ENCODE measurements at places on chromosomes 16 and 17. TPM values are rescaled to one million over a fixed set of nuclear protein-coding genes. Genes with fewer than 3 reads are reported as not detected.

SULT1A2 gene
- total RNA-seq = not detected

- peak; percentile 98 for DNase-seq
Measured at GRCh38 chr16:4944333-4945281, 7.7 kb upstream of the PPL start.

DNA sequence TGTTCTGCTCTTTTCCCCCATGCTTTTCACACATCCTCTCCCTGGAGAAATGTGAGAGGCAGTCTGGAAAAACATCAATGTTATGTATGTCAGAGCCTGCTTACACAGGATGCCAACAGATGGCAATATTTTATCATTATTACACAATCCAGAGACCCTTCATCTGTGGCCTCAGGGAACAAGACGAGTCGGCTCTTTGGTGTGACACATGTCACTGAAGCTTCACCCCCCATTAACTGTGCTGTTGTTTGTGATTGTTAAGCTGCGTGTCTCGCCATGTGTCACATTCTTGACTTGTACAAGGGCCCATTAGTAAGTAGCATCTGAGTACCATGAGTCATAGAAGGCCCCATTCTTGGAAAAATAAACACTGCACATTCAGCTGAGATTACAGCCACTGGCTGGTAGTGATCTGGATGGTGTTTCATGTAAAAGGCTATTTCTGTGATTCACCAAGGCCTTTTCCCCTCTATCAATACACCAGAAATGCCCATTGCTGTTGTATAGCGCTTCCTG is 682.1 kb upstream of the SOX9 start:
- DNase-seq = peak; percentile 1

CCL4 gene
- total RNA-seq = not detected

DNA sequence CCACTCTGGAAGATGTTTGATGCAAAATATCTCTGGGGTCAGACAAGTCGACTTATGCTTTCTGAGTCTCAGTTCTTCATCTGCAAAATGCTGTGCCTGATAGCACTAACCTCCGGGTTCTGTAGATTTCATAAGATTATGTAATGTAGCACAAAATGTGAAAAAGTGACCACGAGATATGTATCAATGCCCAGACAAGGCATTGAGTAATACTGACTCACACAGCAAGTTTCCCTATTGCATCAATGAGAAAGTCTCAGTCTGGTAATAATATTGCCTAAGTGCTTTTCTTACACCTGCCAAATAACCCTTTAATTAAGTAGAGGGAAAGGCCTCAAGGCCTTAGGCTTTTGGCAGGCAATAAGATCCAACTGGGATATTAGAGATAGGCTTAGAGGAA is 41.4 kb upstream of the MMP2 start:
- no peak for DNase-seq

- DNase-seq = no peak
Measured at GRCh38 chr17:2418572-2418971, 17.7 kb upstream of the MNT start.

PIRT gene
- not detected for total RNA-seq

DNA sequence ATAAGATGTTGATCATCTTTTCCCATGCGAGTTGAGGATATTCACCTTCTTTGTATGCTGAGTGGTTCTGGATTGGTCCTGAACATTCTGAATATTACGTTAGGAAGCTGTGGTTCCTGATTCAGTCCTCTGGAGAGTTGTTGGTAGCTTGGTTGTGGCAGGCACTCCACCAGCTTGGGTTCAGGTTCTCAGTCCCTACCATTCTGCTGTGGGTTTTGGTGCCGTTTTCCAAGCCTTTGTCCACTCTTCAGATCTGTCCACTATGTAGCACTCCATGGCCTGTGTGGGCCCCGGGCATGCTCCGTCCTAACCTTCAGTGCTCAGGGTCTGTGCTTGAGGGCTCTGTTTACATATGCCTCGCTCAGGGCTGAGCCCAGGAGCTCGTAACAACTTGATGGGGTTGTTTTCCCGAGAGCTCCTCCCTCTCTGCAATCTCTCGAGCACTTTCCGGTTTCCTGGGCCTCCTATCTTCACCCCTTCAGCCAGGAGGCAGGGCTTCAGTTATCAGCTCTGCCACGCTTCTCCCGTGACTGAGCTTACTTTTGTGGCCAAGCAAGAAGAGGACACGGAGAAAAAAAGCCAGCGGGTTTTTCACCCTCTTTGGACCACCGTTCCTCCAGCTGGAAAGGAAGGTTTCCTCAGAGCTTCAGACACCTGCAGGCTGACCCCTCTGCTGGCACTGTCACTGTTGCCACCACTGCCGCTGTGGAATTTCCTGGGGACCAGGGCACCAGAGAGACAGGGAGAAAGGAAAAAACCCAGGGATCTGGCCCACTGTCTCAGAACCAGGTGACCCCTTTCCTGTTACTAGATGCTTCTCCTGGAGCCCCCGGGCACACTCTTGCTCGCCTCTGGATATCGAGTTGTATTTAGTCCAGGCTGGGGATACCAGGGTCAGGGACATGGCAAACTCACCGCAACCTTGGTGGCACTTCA is 19.6 kb downstream of the KIAA0513 start:
- DNase-seq = no peak

DNA sequence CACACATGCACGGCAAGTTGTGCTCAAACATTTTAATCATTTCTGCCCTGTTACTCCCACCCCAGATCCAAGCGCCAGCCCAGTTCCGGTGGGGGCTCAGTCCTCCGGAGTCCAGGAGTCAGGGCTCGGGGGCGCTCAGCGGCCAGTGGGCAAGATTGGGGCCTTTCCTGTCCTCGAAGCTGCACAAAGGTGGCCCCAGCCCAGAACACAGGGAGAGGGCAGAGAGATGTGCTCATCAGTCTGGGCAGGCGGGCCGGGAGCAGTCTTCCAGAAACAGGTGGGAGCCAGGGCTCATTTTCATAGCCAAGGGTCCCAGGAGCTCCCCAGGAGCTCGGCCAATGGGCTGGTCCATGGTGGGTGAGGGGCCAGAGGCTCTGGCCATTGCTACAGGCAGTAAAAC is 4.1 kb downstream of the PRSS8 start:
- DNase-seq = no peak

DNA sequence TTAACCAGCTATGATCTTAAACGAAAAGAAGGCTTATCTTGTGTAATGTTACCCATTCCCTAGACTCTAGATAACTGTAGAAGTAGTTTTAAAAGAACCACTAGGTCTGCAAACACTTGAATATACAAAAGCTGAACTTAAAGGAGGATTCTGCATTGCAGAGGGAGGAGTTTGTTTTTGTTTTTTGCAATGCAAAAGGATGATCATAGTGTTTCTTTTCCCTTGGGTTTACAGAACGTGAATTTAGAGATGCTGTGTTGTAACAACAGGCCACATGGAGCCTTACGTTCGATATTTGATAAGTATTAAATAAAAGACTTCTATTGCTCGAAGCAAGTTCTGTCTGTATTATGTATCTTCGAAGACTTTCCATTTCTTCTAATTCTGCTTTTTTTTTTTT is 77.6 kb downstream of the CHD9 start:
- DNase-seq = no peak

TIGD7 gene
- 3.3 TPM for total RNA-seq

- peak; percentile 87 for DNase-seq
Measured at GRCh38 chr17:1000597-1001461, 3.9 kb downstream of the TIMM22 start.

FA2H gene
- not detected for total RNA-seq

DNA sequence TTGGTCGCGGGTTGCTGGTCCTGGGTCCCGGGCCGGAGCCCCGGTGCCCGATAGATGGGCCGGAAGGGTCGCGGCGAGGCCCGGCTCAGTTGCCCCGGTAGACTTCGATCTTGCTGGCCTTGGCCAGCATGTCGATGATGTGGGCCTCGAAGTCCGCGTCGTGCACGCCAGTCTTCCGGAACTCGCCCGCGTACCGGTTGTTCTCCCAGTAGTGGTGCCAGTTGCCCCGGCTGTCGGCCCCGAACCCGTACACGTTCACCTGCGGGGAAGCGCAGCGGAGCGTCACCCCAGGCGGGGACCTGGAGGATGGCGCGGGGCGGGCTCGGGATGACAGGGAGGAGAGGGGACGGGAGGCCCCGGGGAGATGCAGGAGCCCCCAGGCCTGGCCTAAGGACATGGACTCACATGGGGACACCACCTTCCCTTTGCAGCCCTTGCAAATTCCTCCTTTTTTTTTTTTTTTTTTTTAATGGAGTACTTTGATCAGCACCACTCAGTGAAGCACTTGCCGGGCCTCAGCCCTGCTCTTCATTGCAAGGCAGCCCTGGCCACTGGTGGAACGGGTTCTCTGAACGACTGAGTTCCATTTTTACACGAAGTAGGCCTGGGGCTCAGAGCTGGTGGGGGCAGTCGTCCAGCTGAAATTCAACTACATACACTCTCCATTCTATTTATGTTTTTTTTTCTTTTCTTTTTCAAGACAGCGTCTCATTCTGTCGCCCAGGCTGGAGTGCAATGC is 35.1 kb downstream of the DDX19A start:
- no peak for DNase-seq

DNA sequence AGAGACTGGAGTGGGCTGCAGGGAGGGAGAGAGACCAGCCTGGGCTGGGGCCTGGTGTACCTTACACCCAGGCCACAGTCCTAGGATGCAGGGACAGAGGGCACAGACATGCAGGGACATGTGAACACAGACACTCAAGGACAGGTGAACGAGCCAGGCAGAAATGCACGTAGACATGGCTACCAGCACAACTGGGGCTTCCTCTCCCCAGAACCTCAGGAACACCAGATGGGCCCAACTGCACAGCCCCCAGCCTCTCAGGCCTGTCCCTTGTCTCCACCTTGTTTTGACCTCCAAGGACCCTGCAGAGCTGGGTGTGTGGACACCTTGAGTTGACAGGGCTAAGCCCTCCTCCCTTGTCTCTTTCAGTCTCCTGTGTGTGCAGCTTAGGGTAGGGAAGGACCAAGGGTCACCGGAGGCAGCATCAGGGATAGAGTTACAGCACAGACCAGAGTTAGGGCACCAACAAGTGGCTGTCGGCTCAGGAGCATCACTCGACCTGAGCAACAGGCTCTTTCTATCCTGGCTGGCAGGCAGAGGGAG is 9.2 kb downstream of the SEZ6 start:
- DNase-seq = no peak

- DNase-seq = no peak
Measured at GRCh38 chr17:72466606-72467005, 345.8 kb downstream of the SOX9 start.

DNA sequence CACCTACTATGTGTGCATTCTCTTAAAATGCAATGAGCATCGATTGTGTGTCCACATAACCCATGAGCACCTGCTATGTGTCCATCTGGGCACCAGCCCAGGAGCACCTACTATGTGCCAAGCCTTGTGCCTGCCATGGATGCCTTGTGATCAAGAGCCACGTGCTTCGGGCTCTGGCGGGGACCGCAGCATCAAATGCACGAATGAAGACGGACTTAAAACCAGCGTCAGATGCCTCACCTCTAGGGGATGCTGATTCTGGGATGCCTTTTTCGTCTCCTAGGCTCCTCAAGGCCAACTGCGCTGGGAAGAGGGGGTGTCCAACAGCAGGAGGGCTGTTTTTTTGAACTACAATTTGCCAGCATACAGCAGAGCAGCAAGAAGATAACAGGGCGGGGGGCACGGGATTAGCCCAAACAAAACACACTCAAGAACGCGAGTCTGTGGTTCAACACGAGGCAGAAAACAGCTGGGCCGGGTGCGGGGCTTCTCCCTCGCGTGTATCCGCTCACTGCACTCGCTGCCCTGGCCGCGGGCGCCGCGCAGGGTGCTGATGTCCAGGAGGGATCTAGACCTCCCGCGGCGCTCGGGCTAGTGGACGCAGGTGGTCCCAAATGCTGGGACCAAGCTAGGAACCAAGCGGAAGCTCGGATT is 1.2 kb upstream of the GLIS2 start:
- peak; percentile 36 for DNase-seq

GRCh38 chr17:31654936-31655335 is 204.1 kb downstream of the COPRS start:
- no peak for DNase-seq

DNA sequence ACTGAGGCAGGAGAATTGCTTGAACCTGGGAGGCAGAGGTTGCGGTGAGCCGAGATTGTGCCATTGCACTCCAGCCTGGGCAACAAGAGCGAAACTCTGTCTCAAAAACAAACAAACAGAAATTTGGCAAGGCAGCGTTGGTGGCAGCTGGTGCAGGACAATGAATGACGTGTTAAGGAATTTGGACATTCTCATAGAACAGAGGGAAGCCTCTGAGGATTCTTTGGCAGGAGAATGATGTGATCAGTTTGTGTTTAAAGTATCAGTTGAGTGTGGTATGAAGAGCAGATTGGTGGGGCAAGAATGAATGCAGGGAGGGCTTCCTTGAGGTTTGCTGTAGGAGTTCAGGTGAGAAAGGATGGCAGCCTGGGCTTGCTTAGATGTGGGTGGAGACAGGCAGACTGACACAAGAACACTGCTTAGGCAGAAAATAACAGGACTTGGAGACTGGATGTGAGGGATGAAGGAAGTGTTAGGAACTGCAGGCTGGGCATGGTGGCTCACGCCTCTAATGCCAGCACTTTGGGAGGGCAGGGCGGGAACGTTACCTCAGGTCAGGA is 4.8 kb downstream of the CYB5D2 start:
- DNase-seq = no peak

GRCh38 chr17:58693208-58693607 is 806 bp downstream of the RAD51C start:
- DNase-seq = no peak

GRCh38 chr17:31198026-31198425 is 99.0 kb downstream of the OMG start:
- DNase-seq = no peak

OSGIN1 gene
- 8.6 TPM for total RNA-seq

DNA sequence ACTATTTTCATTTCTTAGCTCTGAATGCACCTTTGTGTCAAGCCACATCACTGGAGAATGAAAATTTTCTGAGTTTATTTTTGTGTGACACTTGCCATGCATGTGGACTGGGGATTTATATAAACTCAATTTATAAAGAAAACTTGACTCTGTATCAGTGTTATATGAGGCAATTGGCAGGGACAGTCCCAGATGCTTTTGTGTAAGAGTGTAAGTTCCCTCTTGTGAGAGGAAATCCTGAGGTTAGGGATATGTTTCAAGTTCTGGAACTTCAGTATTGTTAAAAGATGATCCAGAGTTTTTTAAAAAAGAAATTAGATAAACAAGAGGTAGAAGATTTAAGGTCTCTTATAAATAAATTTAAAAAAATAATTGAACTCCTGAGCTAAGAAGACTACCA is 10.9 kb upstream of the CCL8 start:
- no peak for DNase-seq

DNA sequence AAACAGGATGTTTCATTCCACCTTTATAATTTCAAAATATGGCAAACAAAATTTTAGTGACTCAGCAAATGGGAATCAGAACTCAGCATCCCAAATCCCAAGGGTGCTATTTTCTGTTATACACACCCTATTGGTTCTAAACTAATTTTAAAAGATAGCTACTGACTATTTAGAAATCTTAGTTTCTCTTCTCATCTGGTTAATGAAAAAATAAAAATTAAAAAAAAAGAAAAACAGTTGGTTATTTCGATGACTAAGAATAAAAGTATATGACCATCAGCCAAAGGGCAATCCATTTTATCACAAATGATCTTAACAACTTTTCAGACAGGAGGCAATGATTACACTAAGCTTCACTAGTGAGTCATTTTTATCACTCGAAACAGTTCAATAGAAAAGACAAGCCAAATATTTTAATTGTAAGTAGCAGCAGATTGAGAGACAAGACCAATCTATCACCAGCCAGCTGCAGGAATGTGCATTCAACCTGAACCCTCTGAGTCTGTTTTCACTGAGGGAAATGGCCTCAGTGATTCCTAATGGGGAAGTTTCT is 15.2 kb downstream of the PHLPP2 start:
- peak; percentile 50 for DNase-seq
